ENCODE measurements at places on chromosomes 3 and 15.

- DNase-seq: no peak
Observed at GRCh38 chr3:34351882-34352777, 553.7 kb downstream of the PDCD6IP start.

GRCh38 chr3:119759962-119760361, 21.9 kb upstream of the NR1I2 start:
- DNase-seq: no peak

- peak; percentile 84 for DNase-seq
Observed at GRCh38 chr3:4994823-4995499, 15.7 kb downstream of the BHLHE40 start.

DNA sequence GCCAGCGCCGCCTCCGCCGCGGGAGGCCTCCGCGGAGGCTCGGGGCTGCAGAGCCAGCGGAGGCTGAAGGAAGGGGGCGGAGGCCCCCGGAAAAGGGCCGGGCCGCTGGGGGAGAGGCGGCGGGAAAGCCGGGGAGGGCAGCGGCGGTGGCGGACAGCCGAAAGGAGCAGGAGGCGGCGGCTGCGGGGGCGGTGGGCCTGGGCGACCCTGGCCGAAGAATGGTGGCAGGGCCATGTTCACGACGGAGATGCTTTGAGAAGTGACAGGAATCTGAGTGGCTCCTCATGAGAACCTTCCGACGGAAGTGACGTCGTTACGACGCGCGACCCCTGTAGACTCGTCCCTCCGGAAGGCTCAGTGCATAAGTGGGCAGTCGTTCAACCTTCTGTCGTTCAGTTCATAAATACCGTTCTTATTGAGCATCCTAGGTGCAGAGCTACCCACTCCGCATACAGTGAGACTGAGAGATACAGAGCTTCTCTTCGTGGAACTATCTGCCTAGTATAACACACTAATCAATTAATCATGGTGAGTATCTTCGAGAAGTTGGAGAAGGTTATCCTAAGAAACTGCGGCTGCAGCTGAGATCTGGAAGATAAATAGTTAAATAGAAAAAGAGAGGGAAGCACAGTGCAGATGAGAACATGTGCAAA, at the start of gene PDCD7:
Gene PDCD7, minus strand, starts transcription at position 261 of the 653 bp plus-strand sequence. Its CDS starts 27 bp downstream, at position 234.
- peak; percentile 98 for DNase-seq

DNA sequence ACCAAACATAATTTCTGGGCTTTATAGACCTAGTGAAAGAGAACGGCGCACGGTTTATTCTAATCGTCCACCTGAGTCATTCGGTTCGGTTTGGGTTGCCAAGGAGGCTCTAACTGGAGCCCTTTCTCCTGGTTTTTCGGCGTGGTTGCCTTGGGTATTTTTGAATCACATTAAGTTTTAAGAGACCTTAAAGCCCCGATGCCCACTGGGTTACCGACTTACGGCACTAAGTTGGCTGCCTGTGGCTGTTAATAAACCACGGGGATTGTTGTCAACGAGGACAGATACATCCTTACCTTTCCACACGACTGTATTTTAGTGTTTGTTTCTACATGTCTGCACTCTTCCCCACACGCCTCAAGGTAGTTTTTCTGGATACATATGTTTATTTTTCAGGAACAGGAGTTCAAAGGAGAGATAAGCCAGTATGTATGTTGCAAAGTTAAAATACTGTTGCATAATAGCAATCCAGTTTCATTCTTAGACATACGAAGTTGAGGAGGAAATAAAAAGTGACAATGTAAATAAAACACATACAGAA, 1.2 kb upstream of the ANP32A start:
- peak; percentile 31 for DNase-seq
